MCF 10A (cell line): ENCODE measurements at places on chromosomes 1 and 21. TPM values are rescaled to one million over a fixed set of nuclear protein-coding genes. Genes with fewer than 3 reads are reported as not detected.

DNA sequence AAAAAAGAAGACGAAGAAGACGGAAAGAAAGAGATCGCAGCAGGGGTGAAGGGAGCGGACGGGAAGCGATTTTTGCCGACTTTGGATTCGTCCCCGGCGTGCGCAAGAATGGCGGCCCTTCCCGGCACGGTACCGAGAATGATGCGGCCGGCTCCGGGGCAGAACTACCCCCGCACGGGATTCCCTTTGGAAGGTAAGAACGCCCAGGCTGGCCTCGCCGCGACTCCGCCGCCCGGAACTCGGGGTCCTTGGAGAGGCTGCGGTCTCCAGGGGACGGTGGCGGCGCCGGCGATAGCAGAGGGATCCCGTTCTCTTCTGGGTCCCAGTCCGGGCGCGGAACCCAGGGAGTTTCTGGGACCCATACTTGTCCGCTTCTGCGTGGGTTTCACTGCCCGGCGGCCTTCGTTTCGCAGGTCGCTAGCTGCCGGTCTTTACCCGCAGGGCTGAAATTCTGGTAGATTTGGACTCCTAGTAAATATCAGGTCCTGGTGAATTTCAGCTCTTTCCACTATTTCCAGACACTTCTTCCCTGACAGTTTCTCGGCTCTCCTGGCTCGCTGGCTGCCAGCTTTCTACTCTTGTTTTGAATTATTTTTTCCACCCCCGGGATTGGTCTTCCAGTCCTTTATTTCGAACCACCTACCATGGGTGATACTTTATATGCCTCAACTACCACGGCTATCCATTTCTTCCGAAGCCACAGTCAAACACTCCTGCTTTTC, 1.0 kb downstream of the PAX7 start:
- H3K27me3 ChIP-seq, result peaks cover 97% of the 10 kb centered on the region
- DNase-seq, result no peak
- no peaks in the 10 kb centered on the region for H3K36me3 ChIP-seq
- no peak overlapping the region for H3K27ac ChIP-seq
- no peaks in the 10 kb centered on the region for H3K4me1 ChIP-seq

DNA sequence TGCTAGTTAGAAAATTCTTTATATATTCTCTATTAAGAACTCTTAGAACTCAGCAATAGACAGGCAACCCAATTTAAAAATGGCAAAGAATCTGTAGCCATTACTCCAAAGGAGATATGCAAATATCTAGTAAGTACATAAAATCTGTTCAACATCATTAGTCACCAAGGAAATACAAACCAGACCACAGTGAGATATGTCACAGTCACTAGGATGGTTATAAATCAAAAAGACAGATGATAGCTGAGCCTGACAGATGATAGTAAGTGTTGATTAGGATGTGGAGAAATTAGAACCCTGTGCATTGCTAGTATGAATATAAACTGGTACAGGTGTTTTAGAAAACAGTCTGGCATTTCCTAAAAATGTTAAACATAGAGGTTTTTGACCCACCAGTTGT, 26.6 kb downstream of the SRSF11 start:
- DNase-seq, result no peak
- no peaks in the 10 kb centered on the region for H3K27me3 ChIP-seq
- peaks cover 94% of the 10 kb centered on the region for H3K36me3 ChIP-seq
- H3K4me1 ChIP-seq, result peaks cover 10% of the 10 kb centered on the region
- no peak overlapping the region for H3K4me3 ChIP-seq
- H3K27ac ChIP-seq, result no peak overlapping the region

DNA sequence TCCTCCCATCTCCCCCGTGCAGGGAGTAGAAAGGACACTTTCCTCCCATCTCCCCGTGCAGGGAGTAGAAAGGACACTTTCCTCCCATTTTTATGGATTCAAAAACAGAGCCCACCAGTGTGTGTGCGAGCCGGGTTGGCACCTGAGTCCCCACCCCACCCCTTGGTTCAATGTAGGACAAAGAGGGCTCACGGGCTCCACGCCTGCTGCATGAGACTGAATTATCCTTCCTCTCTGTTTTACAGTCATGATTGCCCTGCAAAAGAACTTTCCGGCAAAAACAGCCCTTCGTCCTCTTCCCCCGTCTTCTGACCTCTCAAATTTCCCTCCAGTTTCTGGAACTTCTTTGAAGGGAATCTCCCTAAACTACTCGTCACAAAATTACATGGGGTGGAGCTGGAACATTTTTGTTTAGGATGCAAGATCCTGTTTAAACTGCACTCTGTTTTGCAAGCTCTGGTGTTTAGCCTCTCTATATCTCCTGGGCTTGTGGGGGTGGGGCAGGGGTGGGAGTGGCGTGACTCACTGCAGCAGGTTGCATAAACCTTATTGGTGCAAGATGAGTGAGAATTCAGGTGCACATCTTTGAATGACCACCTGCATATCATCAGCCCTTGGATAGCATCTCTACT, 99.8 kb downstream of the PSMG1 start:
- H3K27me3 ChIP-seq, result no peaks in the 10 kb centered on the region
- no peaks in the 10 kb centered on the region for H3K36me3 ChIP-seq
- peak overlapping the region; percentile 90 for H3K27ac ChIP-seq
- H3K4me1 ChIP-seq, result peaks cover 14% of the 10 kb centered on the region
- DNase-seq, result peak; percentile 93

- H3K4me1 ChIP-seq, result no peaks in the 10 kb centered on the region
- H3K27me3 ChIP-seq, result no peaks in the 10 kb centered on the region
- H3K27ac ChIP-seq, result no peak overlapping the region
- no peak for DNase-seq
These were observed 25.4 kb upstream of the SLC16A1 start for GRCh38 chr1:112981426-112981825.

GRCh38 chr1:87603626-87604025, 274.9 kb downstream of the LMO4 start:
- no peak overlapping the region for H3K4me3 ChIP-seq
- DNase-seq, result no peak
- no peaks in the 10 kb centered on the region for H3K36me3 ChIP-seq
- no peaks in the 10 kb centered on the region for H3K27me3 ChIP-seq

GRCh38 chr1:17875882-17876280, 120.7 kb downstream of the ACTL8 start:
- no peak for DNase-seq
- no peaks in the 10 kb centered on the region for H3K27me3 ChIP-seq
- H3K36me3 ChIP-seq, result no peaks in the 10 kb centered on the region
- H3K4me3 ChIP-seq, result no peak overlapping the region
- peaks cover 54% of the 10 kb centered on the region for H3K4me1 ChIP-seq

- DNase-seq, result peak; percentile 1
- H3K4me1 ChIP-seq, result peaks cover 6% of the 10 kb centered on the region
- no peak overlapping the region for H3K27ac ChIP-seq
- H3K4me3 ChIP-seq, result no peak overlapping the region
- no peaks in the 10 kb centered on the region for H3K36me3 ChIP-seq
- H3K27me3 ChIP-seq, result no peaks in the 10 kb centered on the region
These were observed 491.6 kb upstream of the C1orf87 start for GRCh38 chr1:60564916-60565750.

- H3K27me3 ChIP-seq, result no peaks in the 10 kb centered on the region
- DNase-seq, result no peak
- no peak overlapping the region for H3K27ac ChIP-seq
- no peaks in the 10 kb centered on the region for H3K36me3 ChIP-seq
- peaks cover 5% of the 10 kb centered on the region for H3K4me1 ChIP-seq
These were observed 78.1 kb upstream of the PTBP2 start for GRCh38 chr1:96643519-96643918.

NBPF10 gene
- total RNA-seq, result 6.9 and 7.6 TPM in 2 replicates

DNA sequence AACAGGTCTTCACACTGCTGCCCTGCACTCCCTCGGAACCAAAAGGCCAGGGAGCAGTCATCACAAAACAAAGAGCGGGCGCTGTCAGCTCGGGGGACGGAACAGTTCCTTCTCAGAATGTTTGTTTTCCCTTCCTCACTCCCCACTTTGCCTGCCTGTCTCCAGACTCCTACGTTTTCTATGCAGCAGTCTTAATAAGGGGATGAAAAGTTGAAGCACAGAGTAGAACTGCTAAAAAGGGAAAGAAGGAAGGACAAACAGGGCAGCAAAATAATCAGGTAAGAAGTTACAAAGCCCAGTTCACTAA, 738 bp upstream of the GPR161 start:
- peak overlapping the region; percentile 87 for H3K4me3 ChIP-seq
- peaks cover 15% of the 10 kb centered on the region for H3K4me1 ChIP-seq
- no peaks in the 10 kb centered on the region for H3K27me3 ChIP-seq
- no peak for DNase-seq
